ENCODE measurements at places on chromosomes 3 and 15. TPM values are rescaled to one million over a fixed set of nuclear protein-coding genes. Genes with fewer than 3 reads are reported as not detected.

PTX3 gene
- 687 TPM for total RNA-seq

POLR2M gene
- total RNA-seq: 60.6 TPM

ACKR2 gene
- total RNA-seq: not detected

MYZAP gene
- under 0.01 TPM for total RNA-seq

PAK6 gene
- total RNA-seq: 0.28 TPM
